ENCODE measurements at places on chromosomes 16 and 17. TPM values are rescaled to one million over a fixed set of nuclear protein-coding genes. Genes with fewer than 3 reads are reported as not detected.

Gene EME1
- total RNA-seq: not detected

Gene KRT15
- not detected for total RNA-seq

GRCh38 chr17:8300627-8301242, 5.5 kb upstream of the SLC25A35 start:
- H3K27me3 ChIP-seq: no peaks in the 10 kb centered on the region
- H3K27ac ChIP-seq: no peak overlapping the region
- no peak for DNase-seq
- H3K4me3 ChIP-seq: no peak overlapping the region
- peaks cover 7% of the 10 kb centered on the region for H3K4me1 ChIP-seq
- H3K36me3 ChIP-seq: no peaks in the 10 kb centered on the region

DNA sequence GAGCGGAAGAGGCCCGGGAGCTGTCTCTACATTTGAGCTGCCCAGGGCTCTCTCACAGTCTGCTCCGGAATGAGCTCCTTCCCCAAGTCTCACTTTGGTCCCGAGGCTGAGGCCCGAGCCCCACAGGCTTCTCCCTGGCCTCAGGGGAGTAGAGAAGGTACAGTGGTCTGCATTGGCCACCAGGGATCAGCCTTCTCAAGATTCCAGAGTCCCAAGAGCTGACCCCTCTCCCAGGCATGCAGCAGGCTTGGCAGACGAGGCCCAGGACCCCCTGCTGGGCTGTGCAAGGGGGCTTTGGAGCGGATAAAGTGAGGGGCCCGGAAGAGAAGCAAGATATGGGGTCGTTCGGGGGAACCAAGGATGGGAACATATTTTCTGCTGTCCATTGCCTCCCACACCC, 3.1 kb downstream of the PRSS27 start:
- peaks cover 35% of the 10 kb centered on the region for H3K4me1 ChIP-seq
- no peak for DNase-seq
- no peak overlapping the region for H3K27ac ChIP-seq
- no peak overlapping the region for H3K4me3 ChIP-seq
- no peaks in the 10 kb centered on the region for H3K27me3 ChIP-seq
- H3K36me3 ChIP-seq: no peaks in the 10 kb centered on the region

GRCh38 chr17:57724026-57724728, 20.9 kb downstream of the CCDC182 start:
- H3K27ac ChIP-seq: no peak overlapping the region
- H3K27me3 ChIP-seq: no peaks in the 10 kb centered on the region
- no peak for DNase-seq

DNA sequence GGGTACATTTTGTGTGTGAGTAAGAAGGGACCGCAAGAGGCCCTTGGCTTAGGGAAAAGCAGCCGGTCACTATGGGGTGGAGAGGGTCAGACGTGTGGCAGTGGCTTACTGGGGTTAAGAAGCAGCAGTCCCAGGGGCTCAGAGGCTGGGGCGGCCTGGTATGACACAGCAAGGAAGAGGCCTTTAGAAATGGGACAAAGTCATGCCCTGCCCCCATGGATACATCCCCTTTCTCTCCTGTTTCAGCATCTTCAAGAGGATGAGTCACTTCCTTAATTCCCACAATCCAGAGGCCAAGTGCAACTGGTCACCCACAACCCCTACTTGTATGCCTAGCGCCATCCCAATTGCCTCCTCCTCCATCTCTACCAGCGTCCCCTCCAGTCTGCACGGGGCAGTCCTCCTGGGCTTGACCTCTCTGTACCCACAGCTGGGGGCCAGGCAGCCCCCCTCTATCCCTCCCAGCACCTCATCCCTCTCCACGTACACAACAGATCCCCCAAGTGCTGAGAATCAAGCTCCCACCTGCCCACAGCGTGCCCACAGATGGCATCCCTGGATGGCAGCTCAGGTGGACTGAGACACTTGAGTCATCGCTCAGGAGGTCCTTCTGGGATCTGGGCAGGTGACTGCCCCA, 6.9 kb upstream of the EFTUD2 start:
- H3K4me3 ChIP-seq: no peak overlapping the region
- DNase-seq: no peak
- no peaks in the 10 kb centered on the region for H3K27me3 ChIP-seq
- H3K4me1 ChIP-seq: peaks cover 3% of the 10 kb centered on the region
- no peaks in the 10 kb centered on the region for H3K36me3 ChIP-seq
- H3K27ac ChIP-seq: no peak overlapping the region

DNA sequence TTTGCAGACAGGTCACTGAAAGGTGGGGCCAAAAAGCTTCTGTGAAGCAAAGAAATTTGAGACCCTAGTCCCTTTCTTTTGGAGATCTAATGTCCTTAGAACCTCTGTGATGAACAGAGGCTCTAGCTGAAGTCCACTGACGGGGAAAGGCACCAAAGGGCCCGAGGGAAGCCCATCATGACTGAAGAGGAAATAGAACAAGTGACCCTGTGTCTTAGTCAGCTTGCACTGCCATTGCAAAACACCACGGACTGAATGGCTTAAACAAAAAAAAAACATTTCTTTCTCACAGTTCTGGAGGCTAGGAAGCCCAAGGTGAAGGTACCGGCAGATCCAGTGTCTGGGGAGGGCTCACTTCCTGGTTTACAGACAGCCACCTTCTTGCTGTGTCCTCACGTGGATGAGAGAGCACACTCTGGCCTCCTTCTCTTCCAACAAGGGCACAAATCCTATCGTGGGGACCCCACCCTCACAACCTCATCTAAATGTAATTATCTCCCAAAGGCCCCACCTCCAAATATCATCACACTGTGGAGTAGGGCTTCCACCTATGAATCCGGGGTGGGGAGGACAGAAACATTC, 24.3 kb upstream of the ASGR2 start:
- H3K4me3 ChIP-seq: no peak overlapping the region
- no peaks in the 10 kb centered on the region for H3K36me3 ChIP-seq
- H3K27ac ChIP-seq: no peak overlapping the region
- H3K27me3 ChIP-seq: peaks cover 84% of the 10 kb centered on the region
- peaks cover 7% of the 10 kb centered on the region for H3K4me1 ChIP-seq
- no peak for DNase-seq
